Right ventricle myocardium superior (tissue), 1 donor: ENCODE measurements at places on chromosomes 7 and 10. TPM values are rescaled to one million over a fixed set of nuclear protein-coding genes. Genes with fewer than 3 reads are reported as not detected.

- no peak for DNase-seq
These were observed 882.3 kb downstream of the PCDH15 start for GRCh38 chr10:53918755-53919154.

DNA sequence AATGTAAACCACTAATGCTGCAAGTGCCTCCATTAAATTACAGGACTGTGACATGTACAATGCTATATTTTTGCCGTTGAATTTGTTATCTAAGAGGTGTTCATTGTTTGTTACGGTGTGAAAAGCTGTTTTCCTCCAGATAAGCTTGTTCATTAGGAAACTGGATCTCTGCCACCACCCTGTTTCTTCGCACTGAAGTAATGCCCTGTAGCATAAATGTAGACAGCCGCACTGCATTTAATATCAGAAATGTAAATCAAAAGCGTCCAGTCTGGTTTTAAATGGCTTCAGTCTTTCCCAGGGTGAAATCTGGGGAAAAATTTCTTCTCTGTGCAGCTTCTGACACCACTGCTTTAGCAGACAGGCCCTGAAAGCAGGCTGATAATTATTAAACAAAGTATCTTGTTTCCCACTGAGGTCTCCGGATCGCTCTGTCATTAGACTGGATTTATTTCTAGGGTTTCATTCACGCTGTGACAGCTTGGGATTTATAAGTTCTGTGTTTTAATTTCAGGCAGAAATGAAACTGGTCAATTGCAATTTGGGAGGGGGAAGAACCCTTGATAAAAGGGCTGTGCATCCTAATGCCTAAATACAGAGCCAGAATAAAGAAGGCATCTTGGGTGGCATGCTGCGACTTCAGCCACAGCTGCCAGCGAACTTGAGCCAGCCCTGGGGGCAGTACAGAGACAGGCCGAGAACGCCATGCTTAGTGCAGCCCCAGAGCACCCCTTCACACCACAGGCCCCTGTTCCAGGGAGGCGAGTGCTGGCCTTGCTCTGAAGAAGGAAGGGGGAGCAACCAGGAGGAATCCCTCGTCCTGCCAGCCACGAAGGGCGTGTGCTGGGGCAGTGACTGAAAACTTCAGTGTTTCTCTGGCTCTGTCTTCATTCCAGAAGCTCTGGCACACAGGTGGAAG is 547.7 kb upstream of the GALNT17 start:
- no peak for DNase-seq

DNA sequence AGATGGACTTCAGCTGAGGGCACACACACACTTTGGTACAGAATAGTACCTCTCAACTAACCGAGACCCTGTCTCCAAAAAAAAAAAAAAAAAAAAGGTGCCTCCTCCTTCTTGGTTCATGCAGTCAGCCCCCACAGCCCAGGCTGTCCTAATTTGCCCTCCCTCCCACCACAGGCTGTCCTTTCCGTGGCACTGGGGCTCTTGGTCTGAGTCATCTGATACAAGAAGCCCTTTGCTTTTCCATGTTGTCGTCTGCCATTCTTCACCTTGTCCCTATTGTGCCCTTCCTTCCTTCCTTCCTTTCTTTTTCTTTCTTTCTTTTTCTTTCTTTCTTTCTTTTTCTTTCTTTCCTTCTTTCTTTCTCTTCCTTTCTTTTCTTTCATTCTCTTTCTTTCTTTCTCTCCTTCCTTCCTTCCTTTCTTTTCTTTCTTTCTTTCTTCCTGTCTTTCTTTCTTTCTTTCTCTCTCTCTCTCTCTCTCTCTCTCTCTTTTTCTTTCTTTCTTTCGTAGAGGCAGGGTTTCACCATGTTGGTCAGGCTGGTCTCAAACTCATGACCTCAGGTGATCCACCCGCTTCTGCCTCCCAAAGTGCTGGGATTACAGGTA is 96.0 kb upstream of the IKZF1 start:
- DNase-seq: no peak

DNA sequence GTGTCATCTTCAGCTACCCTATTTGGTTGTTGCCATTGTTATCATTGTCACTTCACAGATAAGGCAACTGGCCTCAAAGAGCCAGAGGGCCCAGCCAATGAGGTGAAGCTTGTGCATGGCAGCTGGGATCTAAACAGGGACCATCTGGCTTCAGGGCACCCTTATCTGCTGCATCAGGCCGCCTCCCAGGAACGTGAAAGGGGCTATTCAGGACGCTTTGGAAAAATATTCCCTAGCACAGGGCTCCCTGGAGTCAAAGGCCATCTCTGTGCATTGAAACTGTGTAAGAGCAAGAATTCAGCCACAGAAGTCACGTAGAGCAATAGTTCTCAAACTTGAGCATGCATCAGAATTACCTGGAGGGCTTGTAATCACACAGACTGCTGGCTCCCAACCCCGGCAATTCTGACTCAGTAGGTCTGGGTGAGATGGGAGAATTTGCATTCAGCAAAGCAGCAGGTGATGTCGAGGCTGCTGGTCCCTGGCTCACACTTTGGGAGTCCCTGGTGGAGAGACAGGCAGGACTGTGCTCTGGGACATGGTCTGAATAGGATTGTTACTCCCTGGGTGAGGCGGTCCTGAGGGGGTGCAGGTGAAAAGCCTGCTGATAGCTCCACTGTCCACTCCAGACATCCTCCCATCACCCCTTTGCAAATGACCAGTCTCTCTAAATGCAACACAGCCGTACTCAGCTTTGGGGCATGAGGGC is 21.5 kb upstream of the PLEKHA1 start:
- DNase-seq: no peak

GRCh38 chr7:22782616-22783232 is 39.9 kb downstream of the TOMM7 start:
- peak; percentile 72 for DNase-seq

- DNase-seq: no peak
These were observed 101.0 kb upstream of the IKZF1 start for GRCh38 chr7:50203521-50203920.

DNA sequence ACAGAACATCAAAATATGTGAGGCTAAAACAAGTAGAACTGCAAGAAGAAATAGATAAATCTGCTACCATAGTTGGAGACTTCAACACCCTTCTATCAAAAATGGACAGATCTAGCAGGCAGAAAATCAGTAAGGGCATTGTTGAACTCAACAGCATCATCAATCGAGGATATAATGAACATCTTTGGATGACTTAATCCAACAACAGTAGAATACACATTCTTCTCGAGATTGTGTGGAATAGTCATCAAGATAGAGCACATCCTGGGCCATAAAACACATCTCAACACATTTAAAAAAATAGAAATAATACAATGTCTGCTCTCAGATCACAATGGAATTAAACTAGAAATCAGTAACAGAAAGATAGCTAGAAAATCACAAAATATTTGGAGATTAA is 9.9 kb downstream of the IGFBP1 start:
- DNase-seq: no peak

DNA sequence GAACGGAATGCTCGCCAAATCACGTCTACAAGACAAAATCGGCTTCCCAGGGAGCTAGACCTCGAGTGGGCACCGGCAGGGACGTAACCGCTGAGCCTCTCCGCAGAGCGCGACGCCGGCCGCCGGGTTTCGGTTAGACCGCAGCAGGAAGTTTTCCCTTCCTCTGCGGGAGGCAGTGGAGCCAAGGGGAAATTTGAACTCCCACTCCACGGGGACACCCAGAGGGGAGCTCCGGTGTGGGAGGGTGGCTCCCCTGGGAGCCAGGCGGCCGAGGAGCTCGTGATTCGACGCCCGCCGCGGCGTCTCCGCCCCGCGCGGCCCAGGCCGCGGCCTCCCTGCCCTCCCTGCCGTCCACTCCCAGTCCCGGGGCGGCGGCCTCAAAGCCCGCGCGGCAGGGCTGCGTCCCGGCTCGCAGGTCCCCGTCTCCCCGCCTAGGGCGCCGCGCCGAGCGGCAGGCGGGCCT is 426 bp downstream of the SYPL1 start:
- DNase-seq: peak; percentile 85

DNA sequence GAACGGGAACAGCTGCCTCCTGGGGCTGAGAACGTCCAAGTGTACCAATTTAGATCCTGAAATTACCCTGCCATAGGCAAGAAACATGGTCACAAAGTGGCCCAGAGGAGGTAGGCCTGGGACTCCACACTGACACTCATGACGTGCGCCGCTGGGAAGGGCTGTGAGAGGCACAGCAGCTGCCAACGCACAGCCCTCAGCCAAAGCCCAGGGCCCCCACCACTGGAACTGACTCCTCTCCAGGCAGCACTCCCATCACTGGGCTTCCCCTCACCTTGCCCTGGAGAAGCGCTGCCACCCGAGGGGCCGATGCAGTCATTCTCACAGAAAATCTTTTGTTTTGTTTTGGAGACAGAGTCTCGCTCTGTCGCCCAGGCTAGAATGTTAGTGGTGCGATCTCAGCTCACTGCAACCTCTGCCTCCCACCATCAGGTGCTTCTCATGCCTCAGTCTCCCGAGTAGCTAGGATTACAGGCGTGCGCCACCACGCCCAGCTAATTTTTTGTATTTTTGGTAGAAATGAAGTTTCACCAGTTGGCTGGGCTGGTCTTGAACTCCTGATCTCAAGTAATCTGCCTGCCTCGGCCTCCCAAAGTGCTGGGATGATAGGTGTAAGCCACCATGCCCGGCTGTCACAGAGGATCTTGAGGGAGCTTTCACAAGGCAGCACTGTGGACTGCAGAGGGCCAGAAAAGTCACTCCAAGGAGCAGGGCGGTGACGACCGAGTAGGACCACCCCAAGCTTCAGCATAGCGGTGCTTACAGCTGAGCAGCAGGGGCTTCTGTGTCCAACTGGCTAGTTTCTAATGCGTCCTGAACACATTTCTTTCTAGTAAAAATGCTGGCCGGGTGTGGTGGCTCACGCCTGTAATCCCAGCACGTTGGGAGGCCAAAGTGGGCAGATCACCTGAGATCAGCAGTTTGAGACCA is 13.5 kb downstream of the GUSB start:
- no peak for DNase-seq

GRCh38 chr7:133958822-133959221 is 168.3 kb upstream of the LRGUK start:
- no peak for DNase-seq

- DNase-seq: no peak
These were observed 527.2 kb downstream of the ACTR3B start for GRCh38 chr7:153286763-153287162.

GRCh38 chr7:114298011-114298410 is 116.6 kb upstream of the FOXP2 start:
- no peak for DNase-seq

GRCh38 chr10:35326466-35327235 is 9.7 kb upstream of the CCNY start:
- no peak for DNase-seq

The PKD2L1 gene
- total RNA-seq: not detected

The GPER1 gene
- total RNA-seq: 2.5 TPM

The CYP26C1 gene
- 0.05 TPM for total RNA-seq

The BMPR1A gene
- 50.2 TPM for total RNA-seq

The SFTPD gene
- 0.81 TPM for total RNA-seq
